Left renal cortex interstitium (tissue), 4 donors: ENCODE measurements at places on chromosomes 2 and 18. TPM values are rescaled to one million over a fixed set of nuclear protein-coding genes. Genes with fewer than 3 reads are reported as not detected.

ZNF385B gene
- 11.5 TPM for polyA plus RNA-seq

NLRC4 gene
- polyA plus RNA-seq = 0.86 TPM

- DNase-seq = no peak
Observed at GRCh38 chr2:26905341-26906198, 57.6 kb downstream of the DPYSL5 start.

DNA sequence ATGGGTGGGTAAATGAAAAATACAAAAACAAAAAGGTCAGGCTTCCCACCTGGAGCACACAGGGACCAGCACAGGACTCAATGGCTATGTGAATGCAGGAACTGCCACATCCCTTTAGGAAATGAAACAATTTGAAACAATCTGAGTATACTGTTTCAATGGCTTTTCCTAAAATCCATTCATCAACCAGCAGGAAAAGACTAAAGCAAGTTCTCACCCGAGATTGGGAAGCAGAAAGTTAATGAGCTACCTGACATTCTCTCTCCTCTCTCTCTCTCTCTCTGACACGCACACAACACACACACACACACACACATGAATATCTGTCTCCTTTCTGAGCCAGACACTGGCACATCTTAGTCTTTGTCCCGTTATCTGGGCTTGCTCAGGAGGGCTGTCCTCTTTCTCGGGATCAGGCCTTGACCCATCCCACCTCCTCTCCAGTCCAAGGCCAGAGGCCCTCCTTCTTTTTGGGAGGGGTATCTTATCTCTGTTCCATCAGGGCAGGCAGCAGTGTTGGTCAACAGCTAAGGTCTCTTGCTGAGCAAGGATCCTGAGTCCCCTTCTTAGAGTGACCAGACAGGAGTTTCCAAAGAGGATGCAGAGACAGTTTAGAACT lies 11.6 kb upstream of the LRRFIP1 start:
- DNase-seq = no peak

- DNase-seq = no peak
Observed at GRCh38 chr18:50829644-50830043, 9.8 kb upstream of the MRO start.

MAL gene
- 368 TPM for polyA plus RNA-seq

DNA sequence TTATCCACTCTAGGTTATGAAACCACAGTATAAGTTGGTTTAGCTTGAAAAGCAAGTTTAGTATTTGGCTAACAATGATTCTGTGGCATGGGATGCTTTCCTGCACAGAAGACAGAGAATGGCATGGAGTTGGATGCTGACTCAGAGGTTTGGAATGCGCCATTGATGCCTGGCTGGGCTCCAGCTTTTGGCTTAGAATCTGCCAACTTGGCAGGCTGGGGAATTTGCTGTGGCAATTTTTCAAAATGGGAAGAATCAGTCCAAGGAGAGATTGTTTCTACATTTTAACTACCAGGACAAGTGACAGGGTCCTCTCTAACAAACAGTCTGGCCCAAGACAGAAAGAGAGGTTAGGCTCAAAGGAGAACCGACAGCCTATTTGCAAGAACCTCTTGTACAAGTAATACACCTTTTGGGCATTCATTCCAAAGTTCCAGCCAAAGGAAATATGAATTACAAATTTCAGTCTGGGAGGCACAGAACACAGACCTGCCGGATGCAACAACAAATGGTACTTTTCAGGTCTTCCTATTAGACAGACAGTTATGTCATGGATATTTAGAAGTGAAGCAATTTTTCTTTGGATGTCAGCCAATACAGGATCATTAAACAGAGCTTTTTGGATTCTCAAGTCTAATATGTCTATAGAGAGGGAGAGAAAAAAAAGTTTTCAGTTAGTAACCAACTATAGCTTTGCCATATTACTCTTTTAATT lies 1027.7 kb downstream of the TMEM182 start:
- no peak for DNase-seq

DNA sequence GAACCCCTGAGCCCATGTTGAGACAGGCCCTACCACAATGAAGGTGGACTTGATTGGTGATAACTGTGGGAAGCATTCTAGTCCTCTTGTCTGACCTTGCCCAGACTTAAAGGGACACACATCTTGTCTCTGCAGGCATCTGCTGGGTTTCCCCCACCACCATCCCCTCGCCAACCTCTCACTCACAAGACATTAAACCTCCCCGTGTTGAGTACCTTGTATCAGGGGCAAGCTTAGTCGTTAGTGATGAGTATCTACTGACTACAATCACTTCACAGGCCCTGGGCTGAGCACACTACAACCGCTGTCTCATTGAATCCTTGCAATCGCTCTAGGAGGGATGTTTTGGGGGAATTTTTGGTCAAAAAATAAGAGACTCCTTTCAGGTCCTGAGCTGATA lies 86.0 kb downstream of the ICOS start:
- DNase-seq = no peak

SGPP2 gene
- 20.2 TPM for polyA plus RNA-seq

GRCh38 chr2:46801731-46802664 lies 113.6 kb downstream of the MCFD2 start:
- no peak for DNase-seq

- DNase-seq = no peak
Observed at GRCh38 chr18:43389163-43389562, 111.9 kb upstream of the SYT4 start.

DNA sequence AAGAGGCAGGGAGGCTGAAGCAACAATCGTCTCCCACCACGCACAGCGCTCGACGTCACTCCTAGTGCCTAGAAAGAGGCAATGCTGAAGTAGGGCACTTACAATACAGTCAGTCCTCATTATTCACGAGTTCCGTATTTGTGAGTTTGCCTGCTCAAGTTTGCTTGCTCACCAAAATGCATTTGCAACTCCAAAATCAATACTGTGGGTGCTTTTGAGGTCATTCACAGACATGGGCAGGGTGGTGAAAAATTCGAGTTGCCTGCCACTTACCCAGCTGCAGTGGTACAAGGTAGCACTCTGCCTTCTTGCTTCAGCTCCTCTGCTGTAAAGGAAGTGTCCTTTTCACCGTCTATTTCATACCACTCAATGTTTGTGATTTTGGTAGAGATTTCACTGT lies 113.7 kb upstream of the NCK2 start:
- DNase-seq = no peak

CNDP1 gene
- polyA plus RNA-seq = 1.2 TPM

RESP18 gene
- polyA plus RNA-seq = not detected

DSC2 gene
- 49.5 TPM for polyA plus RNA-seq

DNA sequence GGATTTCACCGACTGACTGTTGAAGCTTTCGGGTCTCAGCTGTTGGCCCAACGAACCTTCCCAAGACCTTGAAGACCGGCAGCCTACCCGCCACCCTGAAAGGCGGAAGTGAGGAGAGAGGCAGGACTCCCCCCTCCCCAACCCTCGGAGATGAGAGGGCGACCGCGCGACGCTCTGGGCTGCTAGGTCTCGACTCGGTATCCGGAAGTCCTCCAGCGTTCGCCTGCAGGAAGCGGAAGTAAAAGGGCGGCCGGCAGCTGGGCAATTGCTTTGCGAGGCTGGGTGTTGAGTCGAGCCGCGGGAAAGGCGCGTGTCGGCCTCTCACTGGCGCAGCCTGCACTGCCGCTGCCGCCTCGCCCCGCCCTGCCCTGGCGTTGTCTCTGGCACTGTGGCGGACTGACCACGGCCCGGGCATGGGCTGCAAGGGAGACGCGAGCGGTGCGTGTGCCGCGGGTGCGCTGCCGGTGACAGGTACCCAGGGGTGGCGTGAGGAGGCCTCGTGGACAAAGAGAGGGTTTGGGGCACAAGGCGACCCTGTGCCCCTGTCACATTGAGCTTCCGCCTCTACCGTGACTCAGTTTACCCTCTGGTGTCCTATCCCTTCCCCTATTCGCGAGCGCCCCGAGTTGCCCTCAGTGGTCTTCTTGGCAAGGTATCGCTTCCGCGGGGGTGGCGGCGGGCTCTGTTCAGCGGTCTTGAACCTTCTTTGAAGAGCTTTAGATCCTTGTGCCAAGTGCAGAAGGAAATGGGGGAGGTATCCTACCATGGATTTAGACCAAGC lies at the start of gene UGGT1:
UGGT1 (plus strand) TSS at position 256 of the 781 bp plus-strand sequence; CDS start at position 414, 158 bp downstream.
- peak; percentile 92 for DNase-seq

GPR75 gene
- polyA plus RNA-seq = 3.9 TPM

DNA sequence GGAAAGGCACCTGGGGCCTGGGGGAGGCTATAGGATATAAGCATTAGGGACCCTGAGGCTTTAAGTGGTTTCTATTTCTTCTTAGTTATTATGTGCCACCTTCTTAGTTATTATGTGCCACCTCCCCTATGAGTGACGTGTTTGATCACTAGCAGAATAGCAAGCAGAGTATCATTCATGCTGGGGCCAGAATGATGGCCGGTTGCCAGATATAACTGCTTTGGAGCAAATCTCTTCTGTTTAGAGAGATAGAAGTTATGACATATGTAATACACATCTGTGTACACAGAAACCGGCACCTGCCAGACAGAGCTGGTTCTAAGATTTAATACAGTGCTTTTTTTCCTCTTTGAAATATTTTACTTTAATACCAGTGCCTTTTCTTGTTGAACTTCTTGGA lies 29.4 kb downstream of the LIPG start:
- DNase-seq = no peak

GRCh38 chr2:150978053-150978452 lies 283.6 kb downstream of the RBM43 start:
- no peak for DNase-seq

DNA sequence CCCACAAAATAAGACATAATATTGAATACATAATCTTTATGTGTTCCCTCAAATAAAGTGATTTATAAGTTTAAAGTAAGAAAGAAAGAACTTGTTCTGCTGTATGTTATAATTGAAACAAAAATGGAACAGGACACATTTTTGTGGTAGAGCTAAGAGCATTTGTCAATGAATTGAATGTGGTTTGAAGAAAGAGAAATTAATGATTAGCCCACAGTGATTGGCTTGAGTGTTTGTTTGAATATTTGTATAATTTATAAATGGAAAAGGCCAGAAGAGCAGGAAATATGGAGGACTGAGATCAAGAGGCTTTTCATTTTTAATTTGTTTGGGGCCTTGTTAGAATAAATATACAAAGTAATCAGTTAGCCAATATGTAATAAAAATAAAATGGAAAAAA lies 395.1 kb upstream of the CDH19 start:
- DNase-seq = no peak

DNA sequence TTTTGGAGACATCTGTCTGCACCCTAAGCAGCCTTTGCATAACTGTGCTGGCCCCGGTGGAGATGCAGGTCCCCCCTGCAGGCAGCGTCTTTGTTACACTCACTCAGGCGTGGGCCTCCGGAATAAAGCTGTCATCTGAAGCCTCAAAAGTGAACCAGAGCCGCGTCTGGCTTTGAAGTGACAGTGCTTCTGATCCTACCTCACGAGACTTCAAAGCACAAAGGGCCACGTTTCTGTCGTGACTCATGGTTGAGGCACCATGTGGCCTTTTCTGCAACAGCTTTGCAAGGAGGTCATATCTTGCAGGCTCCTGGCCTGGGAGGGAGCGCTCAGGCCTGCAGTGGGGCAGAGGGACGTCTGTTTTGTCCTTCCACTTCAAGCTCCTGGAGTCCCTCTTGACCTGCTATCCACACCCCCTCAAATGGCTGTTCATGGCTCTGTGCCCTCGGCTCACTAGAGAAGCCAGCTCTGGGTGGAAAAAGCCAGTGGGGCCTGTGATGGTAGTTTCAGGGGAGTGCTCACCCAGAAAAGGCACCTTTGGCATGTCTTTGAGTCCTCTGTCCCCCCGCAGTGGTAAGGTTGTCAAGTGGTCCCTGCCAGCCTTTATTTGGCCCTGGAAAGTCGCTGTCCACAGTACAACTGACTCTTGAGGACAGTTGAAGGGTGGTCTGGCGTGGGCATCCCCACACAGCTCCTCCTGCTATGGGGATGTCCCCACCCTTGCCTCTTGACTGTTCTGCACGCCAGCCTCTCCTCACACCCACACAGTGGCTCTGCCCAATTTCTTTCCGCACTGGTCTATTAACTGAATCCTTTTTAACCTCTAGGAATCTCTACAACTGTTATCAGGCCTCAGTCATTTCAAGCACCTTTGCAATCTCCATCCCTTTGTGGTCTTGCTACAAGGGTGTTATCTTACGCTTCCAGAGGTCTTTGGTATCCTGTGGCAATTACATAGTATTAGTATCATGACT lies 19.3 kb downstream of the GPR55 start:
- DNase-seq = no peak

SPAG16 gene
- 69.5 TPM for polyA plus RNA-seq

NEMP2 gene
- polyA plus RNA-seq = 14.9 TPM

SLC14A1 gene
- polyA plus RNA-seq = 4.8 TPM

DNA sequence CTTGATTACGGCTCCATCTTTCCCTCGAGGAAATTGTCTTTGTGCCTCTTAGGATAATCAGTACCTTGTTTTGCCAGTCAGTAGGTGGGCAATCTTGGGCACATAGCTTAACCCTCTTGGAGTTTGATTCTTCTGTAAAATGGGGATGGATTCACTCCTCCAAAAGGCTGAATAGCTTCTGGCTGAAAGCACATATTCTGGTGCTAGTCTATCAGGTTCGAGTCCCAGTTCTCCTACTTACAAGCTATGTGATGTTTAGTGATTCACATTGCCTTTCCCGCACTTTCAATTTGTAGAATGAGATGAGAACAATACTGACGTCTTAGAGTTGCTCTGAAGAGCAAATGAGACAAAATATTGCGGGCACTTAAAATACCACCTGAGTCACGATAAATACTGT lies 43.9 kb downstream of the ATIC start:
- no peak for DNase-seq

ANO7 gene
- 1.7 TPM for polyA plus RNA-seq

DNA sequence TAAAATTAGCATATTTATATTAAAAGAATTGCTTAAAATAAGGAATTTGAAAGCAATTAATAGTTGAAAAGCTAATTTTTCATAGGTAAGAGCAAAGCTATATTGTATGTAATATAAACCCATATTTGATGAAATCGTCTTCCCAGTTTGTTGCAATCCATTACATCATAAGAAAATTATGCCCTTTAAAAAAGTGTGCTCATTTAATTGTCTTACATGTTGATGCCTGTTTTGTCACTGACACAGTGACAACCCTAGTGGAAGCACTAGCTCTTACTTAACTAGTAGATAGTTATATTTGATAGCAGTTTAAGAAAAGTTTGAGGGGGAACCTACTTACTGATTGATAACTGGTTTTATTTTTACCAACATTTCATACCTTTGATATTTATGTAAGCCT lies 30.0 kb upstream of the IL18RAP start:
- DNase-seq = no peak

- DNase-seq = no peak
Observed at GRCh38 chr18:61236356-61237057, 96.7 kb upstream of the CDH20 start.

- no peak for DNase-seq
Observed at GRCh38 chr2:37570773-37571586, 100.5 kb downstream of the CDC42EP3 start.

GRCh38 chr2:37550190-37550589 lies 121.3 kb downstream of the CDC42EP3 start:
- DNase-seq = no peak

NEURL3 gene
- 5.4 TPM for polyA plus RNA-seq

DNA sequence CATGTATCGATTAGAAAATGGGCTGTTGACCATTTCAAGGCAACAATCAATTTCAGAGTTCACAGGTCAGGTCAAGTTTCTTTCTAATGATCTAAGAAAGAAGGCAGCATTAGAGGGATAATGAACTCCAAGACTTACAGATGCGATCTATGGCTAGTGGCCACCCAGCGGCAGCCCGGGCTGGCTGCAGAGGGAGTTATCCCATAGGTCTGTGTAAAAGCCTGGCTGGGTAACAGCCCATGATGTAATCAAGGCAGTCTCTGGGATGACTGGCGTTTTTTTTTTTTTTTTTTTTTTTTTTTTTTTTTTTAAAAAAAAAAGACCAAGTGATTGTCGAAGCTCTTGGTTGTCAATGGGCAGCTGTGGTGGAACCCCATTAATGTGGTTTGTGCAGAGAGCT lies 171.1 kb upstream of the SKOR2 start:
- no peak for DNase-seq

- no peak for DNase-seq
Observed at GRCh38 chr2:28166956-28167355, 225.7 kb upstream of the FOSL2 start.
